ENCODE measurements at places on chromosomes 2 and 18. TPM values are rescaled to one million over a fixed set of nuclear protein-coding genes. Genes with fewer than 3 reads are reported as not detected.
A peak's percentile ranks its signal among the peaks of the same experiment; 100 is the strongest.

The GPC1 gene
- total RNA-seq, result 88.0 TPM

The PRSS56 gene
- 0.09 TPM for total RNA-seq

The SCN2A gene
- 1.9 TPM for total RNA-seq

The LBX2 gene
- total RNA-seq, result 0.86 TPM

The GCG gene
- 0.36 TPM for total RNA-seq

The ACMSD gene
- not detected for total RNA-seq

The LRATD1 gene
- 2.6 TPM for total RNA-seq

The ANKRD36C gene
- 62.5 TPM for total RNA-seq

The RSAD2 gene
- total RNA-seq, result 3.7 TPM

The SLC4A3 gene
- 25.7 TPM for total RNA-seq

The COA5 gene
- total RNA-seq, result 41.8 TPM

GRCh38 chr2:235502336-235502735, 8.5 kb downstream of the AGAP1 start:
- H3K27ac ChIP-seq, result no peak overlapping the region
- no peaks in the 10 kb centered on the region for H3K36me3 ChIP-seq
- H3K4me1 ChIP-seq, result peaks cover 33% of the 10 kb centered on the region
- H3K27me3 ChIP-seq, result no peaks in the 10 kb centered on the region
- no peak for DNase-seq

GRCh38 chr18:12048010-12048826, 45.4 kb upstream of the ANKRD62 start:
- no peaks in the 10 kb centered on the region for H3K4me1 ChIP-seq
- no peak overlapping the region for H3K27ac ChIP-seq
- H3K4me3 ChIP-seq, result no peak overlapping the region
- peaks cover 12% of the 10 kb centered on the region for H3K27me3 ChIP-seq
- H3K36me3 ChIP-seq, result no peaks in the 10 kb centered on the region

DNA sequence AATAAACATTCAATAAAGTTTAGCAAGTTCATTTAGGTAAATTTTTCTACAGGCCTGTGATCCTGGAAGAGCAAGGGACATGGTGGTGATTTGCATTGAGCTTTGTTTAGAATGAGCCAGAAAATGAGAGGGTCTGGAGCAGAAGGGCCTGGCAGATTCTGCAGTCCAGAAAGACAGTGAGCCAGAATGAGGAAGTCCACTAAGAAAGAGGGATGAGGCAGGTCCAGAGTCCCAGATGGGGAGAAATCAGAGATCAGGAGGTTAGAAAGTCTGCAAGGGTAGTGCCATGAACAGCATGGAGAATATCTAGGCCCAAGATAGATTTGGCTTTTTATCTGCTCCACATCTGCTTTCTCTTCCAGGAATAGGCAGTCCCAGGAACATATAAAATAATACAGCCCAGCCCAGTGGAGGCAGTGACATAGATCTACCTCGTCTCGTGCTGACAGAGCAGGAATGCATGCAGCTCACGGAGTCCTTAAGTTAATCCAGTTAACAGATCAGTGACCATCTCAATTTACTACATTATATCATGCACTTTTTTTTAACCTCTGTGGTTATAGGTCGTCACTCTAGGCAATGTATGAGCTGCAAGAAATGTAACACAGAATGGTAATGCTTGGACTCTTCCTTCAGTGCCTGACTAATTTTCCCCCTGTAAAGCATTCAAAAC, 429.0 kb downstream of the SUCLG1 start:
- DNase-seq, result no peak
- peaks cover 48% of the 10 kb centered on the region for H3K27me3 ChIP-seq
- no peaks in the 10 kb centered on the region for H3K36me3 ChIP-seq
- H3K4me3 ChIP-seq, result no peak overlapping the region
- peaks cover 4% of the 10 kb centered on the region for H3K4me1 ChIP-seq

GRCh38 chr2:174012347-174013314, 47.5 kb upstream of the SP3 start:
- no peaks in the 10 kb centered on the region for H3K27me3 ChIP-seq
- peak overlapping the region; percentile 90 for H3K27ac ChIP-seq
- peak overlapping the region; percentile 71 for H3K4me3 ChIP-seq
- H3K4me1 ChIP-seq, result peaks cover 39% of the 10 kb centered on the region
- peak; percentile 39 for DNase-seq

DNA sequence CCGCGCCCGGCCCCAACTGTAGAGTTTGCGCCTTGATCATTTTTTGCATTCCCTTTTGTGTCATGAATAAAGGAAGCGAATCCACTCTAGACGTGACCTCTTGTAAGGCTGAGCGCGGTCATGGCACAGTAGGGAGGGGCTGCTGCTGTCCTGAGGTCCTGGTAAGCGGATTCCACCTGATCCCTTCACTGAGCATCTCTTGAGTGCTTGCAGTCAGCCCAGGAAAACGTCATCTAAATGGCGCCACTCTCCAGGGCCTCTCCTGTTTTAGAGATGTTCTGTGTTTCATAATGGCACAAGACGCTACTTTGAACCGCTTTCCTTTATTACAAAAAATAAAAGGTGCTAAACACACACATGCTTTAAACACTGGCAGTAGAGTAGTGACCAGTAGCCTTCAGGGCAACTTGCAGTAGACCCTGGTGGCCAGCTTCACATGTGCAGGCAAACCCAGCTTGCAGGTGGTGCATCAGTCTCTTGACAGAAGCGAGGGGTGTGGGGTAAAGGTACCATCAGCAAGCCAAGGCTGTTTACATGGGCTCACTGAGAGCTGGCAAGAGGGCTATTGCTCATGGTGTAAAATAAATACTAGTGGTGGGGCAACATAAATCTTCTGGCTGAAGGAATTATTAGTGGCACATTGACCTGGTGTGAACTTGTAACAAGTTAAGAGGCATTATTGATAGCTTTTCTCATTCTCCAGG, 43.0 kb upstream of the ACKR3 start:
- no peak for DNase-seq
- peak overlapping the region; percentile 69 for H3K27ac ChIP-seq
- H3K4me3 ChIP-seq, result no peak overlapping the region
- H3K27me3 ChIP-seq, result peaks cover 6% of the 10 kb centered on the region

DNA sequence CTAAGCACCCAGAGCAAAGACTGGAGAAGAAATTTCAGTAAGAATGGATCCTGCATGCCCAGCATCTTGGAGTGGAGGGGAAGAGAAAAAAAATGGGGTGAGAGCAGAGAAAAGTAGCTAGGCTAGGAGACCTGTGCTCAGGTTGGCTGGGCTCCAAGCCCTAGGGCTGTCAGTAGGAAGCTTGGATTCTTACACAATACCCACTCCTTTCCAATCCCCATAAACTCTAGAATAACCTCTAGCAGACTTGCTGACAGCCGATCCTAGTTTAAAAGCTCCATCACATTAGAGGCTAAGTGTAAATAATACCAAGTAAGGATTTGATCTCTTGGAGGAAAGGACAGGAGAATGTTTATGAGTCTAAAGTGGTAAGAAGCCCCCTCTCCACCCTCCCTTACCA, 46.2 kb upstream of the NABP1 start:
- H3K4me1 ChIP-seq, result peaks cover 26% of the 10 kb centered on the region
- H3K4me3 ChIP-seq, result no peak overlapping the region
- no peaks in the 10 kb centered on the region for H3K36me3 ChIP-seq
- no peaks in the 10 kb centered on the region for H3K27me3 ChIP-seq
- peak; percentile 32 for DNase-seq

DNA sequence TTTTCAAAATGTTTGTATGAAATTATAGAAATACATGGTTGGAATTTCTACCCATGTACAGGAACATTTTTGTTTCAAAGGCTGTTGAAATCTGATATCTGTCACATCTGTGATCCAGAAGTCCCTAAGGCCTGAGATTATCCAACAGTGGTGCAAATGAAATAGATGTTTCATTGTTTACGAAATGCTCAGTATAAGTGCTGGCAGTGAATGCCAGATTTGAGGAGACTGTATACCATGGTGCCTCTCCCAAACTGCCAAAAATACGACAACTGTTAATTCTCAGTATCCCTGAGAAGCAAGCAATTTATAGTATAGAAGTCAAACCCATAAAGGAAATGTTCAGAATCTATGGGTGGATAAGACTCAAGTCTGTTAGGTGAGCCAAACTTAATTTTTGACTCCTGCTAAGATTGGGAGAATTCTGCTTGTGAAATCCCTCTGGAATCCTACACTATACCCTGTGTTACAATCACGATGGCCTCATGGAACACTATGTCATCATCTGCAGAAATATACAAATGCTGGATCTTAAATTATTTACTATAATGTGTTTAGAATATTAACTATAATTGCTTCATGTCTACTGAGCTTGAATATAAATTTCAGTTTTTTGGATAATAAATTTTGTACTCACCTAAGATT, 71.2 kb upstream of the DOCK10 start:
- no peaks in the 10 kb centered on the region for H3K4me1 ChIP-seq
- no peak overlapping the region for H3K4me3 ChIP-seq
- H3K36me3 ChIP-seq, result no peaks in the 10 kb centered on the region
- H3K27me3 ChIP-seq, result peaks cover 3% of the 10 kb centered on the region
- DNase-seq, result no peak

GRCh38 chr2:55078956-55079355, 28.7 kb upstream of the RTN4 start:
- H3K4me3 ChIP-seq, result no peak overlapping the region
- DNase-seq, result no peak
- H3K36me3 ChIP-seq, result no peaks in the 10 kb centered on the region
- no peaks in the 10 kb centered on the region for H3K4me1 ChIP-seq
- H3K27me3 ChIP-seq, result no peaks in the 10 kb centered on the region

- no peak overlapping the region for H3K4me3 ChIP-seq
- no peak for DNase-seq
- H3K27ac ChIP-seq, result no peak overlapping the region
- H3K27me3 ChIP-seq, result peaks cover 15% of the 10 kb centered on the region
These were observed 148.6 kb downstream of the KLHL14 start for GRCh38 chr18:32624182-32624723.

- H3K27me3 ChIP-seq, result peaks cover 55% of the 10 kb centered on the region
- no peak for DNase-seq
- no peaks in the 10 kb centered on the region for H3K36me3 ChIP-seq
- no peak overlapping the region for H3K4me3 ChIP-seq
- no peak overlapping the region for H3K27ac ChIP-seq
- H3K4me1 ChIP-seq, result peaks cover 23% of the 10 kb centered on the region
These were observed 796 bp upstream of the DYSF start for GRCh38 chr2:71452565-71452964.

- no peak overlapping the region for H3K27ac ChIP-seq
- peaks cover 28% of the 10 kb centered on the region for H3K4me1 ChIP-seq
- no peaks in the 10 kb centered on the region for H3K36me3 ChIP-seq
- no peak for DNase-seq
These were observed 183.2 kb upstream of the SPRED2 start for GRCh38 chr2:65615602-65616001.

DNA sequence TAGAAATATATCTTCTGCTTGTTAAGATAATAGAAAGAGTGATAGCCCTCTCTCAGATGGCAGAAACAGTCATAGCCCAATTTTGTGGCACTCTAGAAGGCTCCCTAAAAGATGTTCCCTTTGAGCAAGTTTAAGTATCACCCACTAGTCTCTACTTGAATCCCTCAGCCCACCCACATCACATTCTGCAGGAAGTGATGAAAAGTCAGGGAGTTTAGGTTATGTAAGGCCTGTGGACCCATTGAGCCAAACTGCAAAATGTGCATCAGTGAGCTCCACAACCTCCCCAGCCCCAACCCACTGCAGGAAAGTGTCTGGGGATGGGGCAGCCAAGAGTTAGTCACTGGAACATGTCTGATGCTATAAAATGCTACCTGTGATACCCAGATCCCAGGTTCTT, 25.6 kb downstream of the ANKRD44 start:
- no peaks in the 10 kb centered on the region for H3K36me3 ChIP-seq
- no peak for DNase-seq
- H3K27ac ChIP-seq, result no peak overlapping the region
- H3K4me1 ChIP-seq, result peaks cover 11% of the 10 kb centered on the region

- H3K27me3 ChIP-seq, result peaks cover 4% of the 10 kb centered on the region
- no peak overlapping the region for H3K4me3 ChIP-seq
- H3K4me1 ChIP-seq, result peaks cover 36% of the 10 kb centered on the region
- DNase-seq, result no peak
- H3K27ac ChIP-seq, result no peak overlapping the region
These were observed 49.2 kb downstream of the BCL2L11 start for GRCh38 chr2:111169924-111170323.

GRCh38 chr2:32135409-32135808, 30.3 kb upstream of the SLC30A6 start:
- H3K27ac ChIP-seq, result peak overlapping the region; percentile 87
- H3K4me1 ChIP-seq, result no peaks in the 10 kb centered on the region
- DNase-seq, result no peak
- no peaks in the 10 kb centered on the region for H3K27me3 ChIP-seq

GRCh38 chr2:150480241-150480640, 7.2 kb downstream of the RND3 start:
- DNase-seq, result no peak
- H3K4me1 ChIP-seq, result peaks cover 97% of the 10 kb centered on the region
- H3K36me3 ChIP-seq, result peaks cover 17% of the 10 kb centered on the region
- peak overlapping the region; percentile 14 for H3K4me3 ChIP-seq

DNA sequence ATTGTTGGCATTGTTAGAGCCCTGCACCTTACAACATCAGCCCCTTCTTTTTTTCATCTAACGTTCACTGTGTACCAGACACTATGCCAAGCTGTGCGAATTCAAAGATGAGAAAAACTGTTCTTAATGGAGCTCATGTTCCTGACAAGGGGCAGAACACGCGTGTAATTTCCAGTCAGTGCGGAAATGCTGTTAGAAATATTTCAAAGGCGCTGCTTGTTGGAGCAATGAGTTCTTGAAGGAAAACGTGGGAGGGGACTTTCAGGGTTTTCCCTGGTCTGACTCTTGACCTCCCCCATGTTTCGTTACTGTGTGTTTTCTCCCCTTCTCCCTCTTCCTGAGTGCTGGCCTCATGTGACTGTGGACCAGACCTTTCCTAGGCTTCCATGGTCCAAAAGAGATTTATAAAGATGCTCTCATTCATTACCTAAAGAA, 1.5 kb downstream of the MTHFD2 start:
- H3K27me3 ChIP-seq, result no peaks in the 10 kb centered on the region
- H3K4me3 ChIP-seq, result peak overlapping the region; percentile 87
- DNase-seq, result no peak
- peaks cover 22% of the 10 kb centered on the region for H3K4me1 ChIP-seq
- H3K27ac ChIP-seq, result peak overlapping the region; percentile 94
- no peaks in the 10 kb centered on the region for H3K36me3 ChIP-seq
